ENCODE measurements at places on chromosomes 7 and 10.

GRCh38 chr10:8350250-8350967 lies 295.9 kb downstream of the GATA3 start:
- DNase-seq, result no peak

- no peak for DNase-seq
Measured at GRCh38 chr7:29442146-29442545, 121.5 kb upstream of the PRR15 start.

- DNase-seq, result no peak
Measured at GRCh38 chr7:136549756-136550155, 318.7 kb upstream of the CHRM2 start.

GRCh38 chr10:97640868-97641811 lies 669 bp downstream of the PI4K2A start:
- peak; percentile 63 for DNase-seq

DNA sequence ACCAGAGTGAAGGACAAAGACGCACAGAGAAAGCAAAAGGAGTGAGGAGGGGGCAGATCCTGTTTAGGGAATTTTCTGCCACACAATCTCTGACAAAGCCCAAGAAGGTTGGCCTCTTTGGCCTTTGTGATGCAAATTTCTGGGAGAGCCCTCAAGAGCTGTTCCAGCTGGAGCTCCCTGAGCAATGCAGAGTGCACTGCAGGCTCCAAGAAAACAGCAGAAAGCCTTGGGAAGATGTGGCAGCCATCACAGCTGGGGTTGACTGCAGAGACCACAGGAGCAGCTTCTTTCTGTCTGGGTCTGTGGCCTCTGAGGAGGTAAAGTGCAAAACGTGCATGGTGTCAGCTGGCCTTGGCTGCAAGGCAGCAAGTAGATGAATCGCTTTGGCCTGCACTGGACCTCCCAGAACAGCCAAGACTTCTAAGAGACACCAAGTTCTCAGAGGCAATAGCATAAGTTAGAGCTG lies 200.2 kb downstream of the ELMO1 start:
- no peak for DNase-seq

Measured in AG10803 (cell line).